ENCODE measurements at places on chromosomes 13 and 19.

DNA sequence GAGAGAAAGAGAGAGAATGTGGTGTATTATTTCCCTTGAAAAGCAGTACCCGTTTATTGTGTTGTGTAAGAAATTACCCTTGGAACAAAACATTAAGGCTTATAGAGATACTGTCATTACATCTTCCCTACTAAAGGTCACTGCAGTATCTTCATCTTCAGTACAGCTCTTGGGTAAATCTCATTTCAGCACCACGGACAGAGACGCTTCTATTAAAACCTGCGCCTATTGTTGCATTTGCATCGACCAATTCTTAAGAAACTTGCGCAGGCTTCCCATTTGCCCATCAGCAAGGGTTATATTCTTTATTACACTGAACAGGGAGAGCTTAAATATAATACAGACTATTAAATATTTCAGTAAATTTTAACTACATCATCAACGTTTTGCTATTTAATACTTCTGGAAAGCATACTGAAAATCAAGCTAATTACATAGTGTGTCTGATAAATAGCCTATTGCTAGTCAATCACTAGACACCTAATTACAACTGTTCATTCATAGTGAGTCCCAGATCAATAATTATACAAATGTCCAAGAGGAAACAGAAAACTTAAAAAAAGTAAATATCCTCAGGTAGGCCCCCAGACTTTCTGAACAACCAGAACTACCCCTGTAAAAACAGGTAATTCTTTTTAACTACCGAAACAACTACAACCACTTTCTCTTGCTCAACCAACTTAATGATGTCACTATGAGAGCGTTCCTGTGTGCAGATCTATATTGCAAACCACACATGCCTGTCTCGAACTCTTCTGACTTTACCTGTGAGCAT, 350.6 kb downstream of the LIG4 start:
- no peak for DNase-seq

- DNase-seq: no peak
Observed at GRCh38 chr13:112752711-112753541, 63.1 kb downstream of the ATP11A start.

DNA sequence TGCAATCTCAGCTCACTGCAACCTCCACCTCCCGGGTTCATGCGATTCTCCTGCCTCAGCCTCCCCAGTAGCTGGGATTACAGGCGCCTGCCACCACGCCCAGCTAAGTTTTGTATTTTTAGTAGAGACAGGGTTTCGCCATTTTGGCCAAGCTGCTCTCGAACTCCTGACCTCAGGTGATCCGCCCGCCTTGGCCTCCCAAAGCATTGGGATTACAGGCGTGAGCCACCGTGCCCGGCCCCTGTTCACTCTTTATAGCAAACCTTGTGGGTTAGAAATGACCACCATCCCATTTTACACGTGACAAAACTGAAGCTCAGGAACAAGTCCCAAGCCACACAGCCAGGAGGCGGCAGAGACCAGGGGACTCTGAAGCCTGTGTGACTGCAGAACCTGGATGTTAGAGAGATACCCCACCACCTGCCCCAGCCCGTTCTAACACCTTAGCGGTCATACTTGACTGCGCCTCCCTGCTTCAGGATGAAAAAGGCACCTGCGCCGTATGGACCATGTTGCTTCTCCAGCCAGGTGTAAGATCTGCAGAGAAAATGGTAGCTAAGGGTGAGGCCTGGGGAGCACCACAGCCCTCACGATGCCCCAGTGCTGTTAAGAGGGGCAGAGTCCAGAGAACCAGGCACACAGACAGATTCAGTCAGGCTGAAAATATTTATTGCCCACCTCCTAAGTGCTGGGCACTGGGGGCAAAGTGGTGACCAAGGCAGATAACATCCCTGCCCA, 3.6 kb downstream of the DMAC2 start:
- DNase-seq: no peak

- DNase-seq: no peak
Observed at GRCh38 chr19:50460161-50460765, 16.0 kb upstream of the EMC10 start.

DNA sequence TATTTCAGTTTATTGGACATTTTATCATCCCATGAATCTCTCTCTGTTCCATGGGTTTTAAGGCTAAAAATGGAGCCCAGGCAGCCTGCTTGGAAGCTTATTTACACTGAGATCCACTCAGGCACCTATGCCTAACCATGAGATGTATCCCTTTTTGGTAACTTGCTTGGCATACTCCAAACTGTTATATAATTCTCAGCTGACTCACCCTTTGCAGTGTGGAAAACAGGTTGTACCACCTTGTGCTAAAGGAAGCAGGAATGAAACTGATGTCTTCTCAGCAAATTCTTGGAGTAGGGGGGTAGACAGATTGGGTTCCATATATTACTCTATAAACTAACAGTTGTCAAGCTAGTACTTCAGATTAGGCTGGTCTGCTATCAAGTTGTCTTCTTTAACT, 483.6 kb downstream of the KLF5 start:
- no peak for DNase-seq
